ENCODE measurements at places on chromosomes 16 and 17. TPM values are rescaled to one million over a fixed set of nuclear protein-coding genes. Genes with fewer than 3 reads are reported as not detected.

The TMEM100 gene
- polyA plus RNA-seq = 2.5 TPM

The SPNS3 gene
- 0.53 TPM for polyA plus RNA-seq

The ADORA2B gene
- 0.17 TPM for polyA plus RNA-seq

The ABCC6 gene
- polyA plus RNA-seq = 0.79 TPM

The PRAC2 gene
- polyA plus RNA-seq = not detected

The SCO1 gene
- 7.9 TPM for polyA plus RNA-seq

The PDPR gene
- 13.4 TPM for polyA plus RNA-seq

The ZFPM1 gene
- polyA plus RNA-seq = 23.8 TPM

The SBK1 gene
- polyA plus RNA-seq = 4.7 TPM

The OTOA gene
- 0.71 TPM for polyA plus RNA-seq

The CD300LF gene
- 0.68 TPM for polyA plus RNA-seq

The SMPD3 gene
- polyA plus RNA-seq = 1.3 TPM

The KRTAP4-2 gene
- polyA plus RNA-seq = not detected

The ABCA6 gene
- 11.6 TPM for polyA plus RNA-seq

The ZPBP2 gene
- polyA plus RNA-seq = not detected

The PRSS36 gene
- 1.0 TPM for polyA plus RNA-seq

The MT4 gene
- not detected for polyA plus RNA-seq

The KCNH6 gene
- polyA plus RNA-seq = 0.32 TPM

The MSLN gene
- polyA plus RNA-seq = not detected

The RPL13 gene
- 893 TPM for polyA plus RNA-seq

The PERCC1 gene
- not detected for polyA plus RNA-seq

The ABCC11 gene
- 0.27 TPM for polyA plus RNA-seq

The PYY gene
- polyA plus RNA-seq = not detected

The BCL6B gene
- polyA plus RNA-seq = 14.2 TPM

The ST6GALNAC2 gene
- polyA plus RNA-seq = 3.8 TPM

The MRM3 gene
- 13.0 TPM for polyA plus RNA-seq

The HS3ST3A1 gene
- polyA plus RNA-seq = 3.1 TPM

The ALOX15B gene
- polyA plus RNA-seq = 2.0 TPM

The MILR1 gene
- 17.2 TPM for polyA plus RNA-seq

The DGKE gene
- polyA plus RNA-seq = 5.1 TPM

The CNGB1 gene
- polyA plus RNA-seq = 0.67 TPM

The MYLK3 gene
- 0.32 TPM for polyA plus RNA-seq

The SLC9A5 gene
- polyA plus RNA-seq = 2.7 TPM

The PPP1R27 gene
- polyA plus RNA-seq = 3.1 TPM

The KRTAP3-1 gene
- polyA plus RNA-seq = not detected

Data from adrenal gland (tissue), 19 donors.